ENCODE measurements at places on chromosomes 6 and 20.

DNA sequence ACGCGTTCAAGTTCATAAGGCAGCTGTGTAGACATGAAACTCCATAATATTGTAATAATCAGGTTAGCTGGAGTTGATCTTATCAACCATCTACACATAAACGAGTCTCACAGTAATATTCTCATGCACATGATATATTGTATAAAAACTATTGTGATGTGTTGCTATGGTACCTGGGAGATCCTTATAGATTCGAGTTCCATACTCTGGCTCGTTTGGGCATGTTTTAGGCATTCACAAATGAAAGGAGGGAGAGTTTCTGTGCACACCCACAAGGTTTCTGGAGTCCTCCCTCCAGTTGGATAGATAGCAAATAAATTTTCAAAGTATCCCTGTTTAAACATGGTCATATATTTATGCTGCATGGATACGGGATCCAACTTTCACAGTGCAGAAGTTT is 567.5 kb upstream of the SLC35B3 start:
- no peak for DNase-seq

GRCh38 chr20:16551607-16552006 is 21.6 kb downstream of the KIF16B start:
- no peak for DNase-seq

DNA sequence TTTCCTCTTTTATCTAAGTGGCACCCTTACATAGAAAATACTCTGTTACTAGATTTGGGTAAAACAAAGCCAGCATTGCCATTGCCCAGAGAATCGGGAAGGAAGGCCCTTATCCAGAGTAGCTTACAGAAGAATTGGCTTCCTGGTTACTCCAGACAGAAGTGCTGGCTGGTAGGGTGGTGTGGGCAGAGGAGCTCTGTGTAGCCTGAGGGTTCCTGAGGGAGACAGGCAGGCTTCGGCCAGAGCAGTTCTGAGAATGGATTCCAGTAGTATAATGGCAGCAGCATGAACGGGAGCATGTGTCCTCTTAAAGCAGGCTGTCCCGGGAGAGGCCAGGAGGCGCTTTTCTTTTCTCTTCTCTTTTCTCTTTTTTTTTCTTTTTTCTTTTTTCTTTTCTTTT is 11.9 kb downstream of the CUL9 start:
- DNase-seq = no peak

DNA sequence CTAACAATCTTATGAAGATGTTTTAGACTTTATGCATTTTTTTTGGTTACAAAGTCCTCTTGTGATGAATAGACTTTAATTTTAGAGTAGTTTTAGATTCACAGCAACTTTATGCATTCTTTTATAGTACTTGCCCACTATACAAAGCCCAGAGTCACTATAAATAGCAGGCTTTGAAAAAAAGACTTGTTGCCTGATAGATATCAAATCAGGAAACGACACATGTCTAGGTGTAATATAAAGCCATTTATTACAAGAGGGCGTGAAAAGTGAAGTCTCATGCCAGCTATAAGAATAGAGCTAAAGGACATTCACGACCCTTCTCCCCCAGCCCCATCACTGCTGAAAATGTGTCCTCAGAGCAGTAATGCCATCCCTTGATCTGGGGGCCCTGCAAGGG is 78.0 kb upstream of the MRPS10 start:
- DNase-seq = no peak

GRCh38 chr6:35047265-35048011 is 93.7 kb downstream of the TCP11 start:
- DNase-seq = peak; percentile 53

DNA sequence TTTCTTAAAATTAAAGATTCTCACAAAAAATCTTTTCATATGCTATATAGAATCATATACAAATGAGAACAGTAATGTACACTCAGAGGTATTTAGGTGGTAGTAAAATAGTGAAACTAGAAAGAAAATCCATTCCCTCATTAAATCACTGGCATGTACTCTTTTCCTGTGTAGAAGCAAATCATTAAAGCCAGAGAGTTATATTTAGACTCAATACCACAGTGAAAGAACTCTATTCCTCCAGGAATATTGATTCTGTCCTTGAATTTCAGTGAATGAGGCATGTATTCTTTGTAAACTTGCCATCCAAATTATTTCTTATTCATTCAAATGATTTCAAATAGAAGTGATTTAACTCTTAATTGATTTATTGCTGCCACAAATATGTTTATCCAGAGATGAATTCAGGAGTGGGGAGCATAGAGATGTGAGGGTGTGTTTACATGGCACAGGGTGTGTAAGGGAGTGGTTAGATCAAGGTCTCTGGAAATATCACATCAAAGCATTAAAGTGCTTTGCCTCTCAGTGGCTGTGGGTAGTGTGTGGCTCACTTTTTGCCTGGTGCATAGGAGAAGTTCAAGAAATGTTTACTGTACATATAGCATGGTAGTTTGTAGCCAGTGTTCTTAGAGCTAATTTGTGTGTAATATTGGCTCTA is 141.2 kb downstream of the FAM83B start:
- DNase-seq = no peak

Data from lung microvascular endothelial cell (primary cell).